ENCODE measurements at places on chromosomes 12 and 14.

DNA sequence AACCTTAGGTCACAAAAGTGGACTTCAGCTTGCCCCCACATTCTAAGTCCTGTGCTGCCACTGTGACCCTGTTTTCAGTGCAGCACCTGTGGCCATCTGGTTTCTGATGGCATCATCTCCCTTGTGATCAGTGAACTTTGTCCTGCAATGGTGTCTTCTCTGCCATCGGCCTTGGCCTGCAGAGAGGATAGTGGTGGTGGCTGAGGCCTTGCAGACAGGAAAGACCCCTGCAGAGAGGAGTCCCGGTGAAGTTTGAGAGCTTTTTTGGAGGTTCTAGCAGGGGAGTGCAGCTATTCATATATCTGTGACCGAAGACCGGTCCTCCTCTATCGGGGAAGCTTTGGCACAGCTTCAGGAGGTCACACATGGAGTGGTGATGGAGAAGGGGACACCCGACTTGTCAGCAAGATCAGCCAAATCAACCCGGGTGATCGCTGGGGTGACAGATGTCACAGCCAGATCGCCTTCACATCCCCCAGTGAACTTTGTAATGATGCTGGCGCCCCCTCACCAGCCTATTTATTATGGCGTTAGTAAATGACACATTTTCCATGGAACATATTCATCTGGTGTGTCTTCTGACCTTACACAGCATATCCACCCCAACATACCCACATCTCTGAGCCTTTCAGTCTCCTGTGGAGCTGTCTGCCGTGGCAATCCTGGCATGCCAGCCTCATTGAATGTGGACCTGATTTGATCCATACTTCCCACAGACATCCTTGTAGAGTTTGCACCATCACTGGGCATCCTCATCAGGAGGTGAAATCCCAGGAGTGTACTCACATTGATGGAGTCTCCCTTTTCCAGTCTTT is 136.1 kb downstream of the PAPOLA start:
- no peak for DNase-seq

DNA sequence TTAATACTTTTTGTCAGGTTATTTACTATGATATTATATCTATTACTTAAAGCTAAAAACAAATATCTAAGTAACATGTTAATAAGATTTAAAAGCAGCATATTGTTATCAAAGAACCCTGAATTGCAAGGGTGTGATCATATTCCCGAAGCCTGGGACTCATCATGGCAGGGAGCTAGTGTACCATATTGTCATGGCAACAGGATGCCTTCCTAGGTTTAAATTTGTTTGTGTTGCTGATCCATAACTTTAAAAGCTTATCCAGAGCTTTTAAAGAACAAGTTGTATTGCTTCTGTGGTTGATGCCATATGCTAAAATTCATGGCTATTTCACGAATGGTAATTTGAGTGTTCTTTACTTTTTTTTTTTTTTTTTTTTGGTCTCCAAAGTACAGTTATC is 500.5 kb downstream of the NAV3 start:
- DNase-seq: no peak

GRCh38 chr12:56110571-56110970 is 5.9 kb upstream of the RPL41 start:
- no peak for DNase-seq

DNA sequence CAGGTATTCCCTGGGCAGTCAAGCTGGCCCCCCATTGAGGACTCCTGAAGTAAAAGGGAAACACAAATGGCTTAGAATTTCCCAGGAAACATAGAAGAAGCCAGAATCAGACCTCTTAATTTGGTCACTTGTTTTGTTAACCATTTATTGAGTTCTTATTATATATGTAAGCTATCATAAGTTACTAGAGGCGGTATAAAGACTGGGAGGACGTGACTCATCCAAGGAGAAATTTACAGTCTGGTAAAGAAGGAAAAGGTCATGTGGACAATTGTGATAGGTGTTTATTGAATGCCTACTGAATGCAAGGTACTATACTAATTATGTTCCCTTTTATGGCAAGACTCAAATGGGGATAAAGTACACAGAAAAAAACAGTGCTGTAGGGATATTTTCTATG is 146.7 kb downstream of the DYRK2 start:
- DNase-seq: no peak

DNA sequence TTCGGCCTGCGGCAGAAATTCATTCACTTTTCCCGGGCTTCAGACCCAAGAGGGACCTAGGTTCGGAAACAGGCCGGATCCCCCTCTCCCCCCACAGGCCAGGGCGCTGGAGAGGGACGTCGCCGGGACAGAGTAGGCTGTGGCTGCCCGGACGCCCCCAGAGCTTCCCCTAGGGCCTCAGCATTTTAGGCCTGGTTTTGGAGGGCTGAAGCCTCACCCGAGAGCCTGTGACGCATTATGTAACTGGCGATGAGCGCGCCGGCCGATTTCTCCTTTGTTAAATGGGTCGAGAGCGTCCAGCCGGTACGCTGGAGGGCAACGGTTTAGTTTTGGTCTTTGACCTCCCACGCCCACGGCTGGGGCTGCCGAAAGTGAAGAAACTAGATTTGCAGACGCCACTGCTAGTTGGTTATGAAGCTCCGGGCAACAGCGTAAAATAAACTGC is 657 bp downstream of the PEBP1 start:
- no peak for DNase-seq

- DNase-seq: no peak
These were observed 371.2 kb upstream of the LRFN5 start for GRCh38 chr14:41235466-41235865.
